Right renal pelvis (tissue), 4 donors: ENCODE measurements at places on chromosomes 6 and 20.

DNA sequence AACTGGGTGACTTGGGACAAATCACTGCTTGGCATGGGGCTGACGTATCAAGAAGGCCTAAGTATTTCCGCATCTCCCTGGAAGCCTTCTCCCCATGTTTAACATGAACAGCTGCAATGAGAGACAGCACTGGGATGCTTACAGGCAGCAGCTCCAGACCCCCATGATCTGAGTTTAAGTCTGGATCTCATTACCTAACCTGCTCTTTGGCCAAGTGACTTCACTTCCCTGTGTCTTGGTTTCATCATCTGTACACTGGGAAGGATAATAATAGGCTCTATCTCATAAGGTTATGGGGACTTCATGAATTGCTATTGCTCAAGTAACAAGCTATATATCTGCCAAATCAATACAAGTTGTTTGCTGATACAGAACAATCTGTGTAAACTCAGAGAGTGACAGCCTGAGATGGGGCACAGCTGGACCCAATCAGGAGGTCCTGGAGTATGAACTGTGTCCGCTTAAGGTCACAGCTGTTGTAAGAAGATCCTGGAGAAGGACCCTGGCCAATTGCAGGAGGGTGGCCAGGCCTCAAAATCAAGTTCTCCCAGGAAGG lies 56.0 kb downstream of the TGM2 start:
- DNase-seq: no peak

GRCh38 chr20:64233725-64234124 lies 21.8 kb upstream of the PCMTD2 start:
- no peak for DNase-seq

- no peak for DNase-seq
Observed at GRCh38 chr20:53949319-53949839, 121.0 kb downstream of the BCAS1 start.

- no peak for DNase-seq
Observed at GRCh38 chr6:134657751-134658527, 292.0 kb downstream of the ALDH8A1 start.

- DNase-seq: peak; percentile 24
Observed at GRCh38 chr6:3457710-3458602, 1.1 kb upstream of the SLC22A23 start.

GRCh38 chr6:42532038-42532669 lies 31.7 kb upstream of the UBR2 start:
- peak; percentile 43 for DNase-seq

DNA sequence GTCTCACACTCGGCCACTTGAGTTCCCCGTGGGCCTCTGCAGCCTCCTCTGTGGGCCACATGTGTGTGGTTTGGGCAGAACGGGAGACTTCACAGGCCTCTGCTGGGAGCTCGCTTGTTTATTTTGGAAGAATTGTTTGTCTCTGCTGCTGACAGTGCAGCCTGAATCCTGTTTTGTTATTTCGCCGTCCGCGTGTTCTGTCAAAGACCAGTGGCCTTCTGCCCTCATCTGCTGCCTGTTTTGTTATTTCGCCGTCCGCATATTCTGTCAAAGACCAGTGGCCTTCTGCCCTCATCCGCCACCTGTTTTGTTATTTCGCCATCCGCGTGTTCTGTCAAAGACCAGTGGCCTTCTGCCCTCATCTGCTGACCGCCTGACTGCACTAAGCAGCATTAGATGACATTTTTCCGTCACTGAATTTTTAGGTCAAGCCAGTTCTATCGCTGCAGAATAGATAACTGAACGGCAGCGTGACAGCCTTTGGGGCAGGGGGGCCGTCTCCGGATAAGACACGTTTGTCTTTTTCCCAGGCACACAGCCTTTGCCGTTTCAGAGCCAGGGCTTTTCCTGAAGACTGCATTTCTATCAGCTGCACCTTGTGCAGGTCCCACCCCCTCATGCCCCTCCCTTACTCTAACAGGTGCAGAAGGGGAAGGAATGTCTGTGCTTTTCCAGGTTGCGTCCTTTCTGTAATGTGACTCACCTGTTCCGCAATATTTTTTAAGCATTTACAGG lies 158.5 kb upstream of the AFDN start:
- DNase-seq: no peak

GRCh38 chr20:20786428-20786827 lies 74.0 kb upstream of the RALGAPA2 start:
- no peak for DNase-seq

GRCh38 chr6:169849396-169849795 lies 98.0 kb downstream of the ERMARD start:
- DNase-seq: no peak

GRCh38 chr6:5123296-5124143 lies 38.4 kb downstream of the PPP1R3G start:
- DNase-seq: no peak

GRCh38 chr6:152398993-152399392 lies 238.2 kb downstream of the SYNE1 start:
- no peak for DNase-seq

DNA sequence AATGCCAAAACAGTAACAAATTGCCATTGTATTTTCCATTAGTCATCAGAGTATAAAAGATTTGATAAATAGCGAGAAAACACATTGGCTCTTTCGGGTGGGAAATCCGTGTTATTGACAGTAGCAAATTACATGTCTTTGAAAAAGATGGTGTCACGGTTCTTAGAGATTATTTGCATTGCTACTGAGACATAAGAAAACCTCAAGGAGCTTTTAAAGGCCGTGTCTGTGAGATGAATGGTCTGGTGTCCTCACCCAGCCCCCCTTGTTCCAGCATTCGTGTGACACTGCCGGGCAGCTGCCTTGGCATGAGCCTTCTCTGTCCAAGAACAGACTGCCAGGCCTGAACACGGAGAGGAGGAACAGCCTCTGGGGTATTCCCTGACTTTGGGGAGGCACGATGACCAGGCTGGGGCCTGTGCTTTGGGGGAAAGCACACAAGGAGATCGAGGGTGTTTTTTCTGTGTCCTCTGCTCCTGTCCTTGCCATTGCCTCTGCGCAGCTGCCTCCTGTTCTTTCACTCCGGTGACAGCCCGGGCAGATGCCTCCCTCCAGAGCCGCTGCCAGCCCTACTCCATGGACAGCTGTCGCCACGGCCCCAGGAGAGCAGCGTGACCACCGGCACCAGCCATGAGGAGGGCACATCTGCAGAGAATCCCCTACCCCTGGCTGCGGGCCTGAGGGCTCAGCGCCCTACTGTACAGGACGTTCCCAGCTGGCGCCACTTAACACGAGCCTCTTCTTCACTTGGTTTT lies 167.7 kb upstream of the CDYL start:
- DNase-seq: no peak

- peak; percentile 29 for DNase-seq
Observed at GRCh38 chr20:1171461-1172093, 13.2 kb downstream of the TMEM74B start.

DNA sequence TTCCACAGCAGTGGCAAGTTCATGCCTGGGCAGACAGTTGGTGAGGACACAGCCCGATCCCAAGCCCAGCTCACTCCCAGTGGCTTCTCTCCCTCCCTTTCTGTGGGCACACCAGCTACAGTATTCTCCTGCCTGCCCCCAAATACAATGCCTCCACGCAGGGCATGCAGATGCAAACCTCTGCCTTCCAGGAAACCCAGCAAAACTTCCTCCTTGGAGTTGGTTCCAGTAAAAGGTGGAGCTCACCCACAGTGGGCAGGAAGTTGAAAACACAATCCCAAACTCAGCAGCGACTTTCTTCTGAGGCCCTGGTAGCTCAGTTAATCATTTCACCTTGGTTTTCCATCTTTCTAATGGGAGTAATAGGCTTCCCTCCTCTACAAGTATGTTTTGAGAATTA lies 93.7 kb downstream of the LY86 start:
- no peak for DNase-seq

DNA sequence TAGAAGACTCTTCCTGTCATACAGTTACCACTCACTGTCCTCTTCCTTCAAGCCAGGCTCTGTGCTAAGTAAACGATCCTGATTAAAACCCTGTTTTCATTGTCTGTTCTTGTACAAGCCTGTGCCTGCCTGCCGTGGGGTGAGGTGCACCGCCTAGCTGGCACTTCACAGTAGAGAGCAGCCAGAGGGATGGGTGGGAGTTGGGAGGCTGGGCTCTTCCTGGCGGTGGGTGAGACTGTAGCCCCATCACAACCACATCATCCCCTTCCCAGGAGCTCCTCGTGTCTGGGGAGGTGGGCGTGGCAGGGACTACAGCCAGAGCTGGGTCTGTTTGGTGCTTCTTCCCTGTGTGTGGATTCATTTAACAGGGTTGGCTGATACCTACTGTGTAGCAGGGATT lies 382.0 kb downstream of the TAF4 start:
- DNase-seq: no peak
